ENCODE measurements at places on chromosomes 4 and X. TPM values are rescaled to one million over a fixed set of nuclear protein-coding genes. Genes with fewer than 3 reads are reported as not detected.

DNA sequence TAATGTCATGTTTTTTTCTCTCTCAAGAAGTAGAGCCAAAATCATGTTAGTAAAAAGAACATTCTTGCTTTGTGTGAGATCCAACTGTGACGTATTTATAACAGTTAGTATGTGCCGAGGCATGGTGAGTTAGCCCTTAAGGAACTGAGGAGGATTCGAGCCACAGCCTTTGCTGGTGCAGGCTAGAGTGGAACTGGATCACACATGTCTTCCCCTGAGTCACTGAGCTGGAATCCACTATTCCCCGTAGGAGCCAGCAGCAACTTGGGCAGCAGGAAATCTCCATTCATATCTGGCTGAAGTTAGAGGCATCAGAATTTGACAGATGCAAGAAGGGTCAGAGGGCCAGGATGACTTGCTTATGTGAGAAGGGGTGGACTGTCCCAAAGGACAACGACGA is 144.6 kb upstream of the KIT start:
- no peaks in the 10 kb centered on the region for H3K4me1 ChIP-seq
- no peak for DNase-seq
- H3K27ac ChIP-seq, result no peak overlapping the region
- peaks cover 1% of the 10 kb centered on the region for H3K27me3 ChIP-seq
- H3K4me3 ChIP-seq, result no peak overlapping the region

DNA sequence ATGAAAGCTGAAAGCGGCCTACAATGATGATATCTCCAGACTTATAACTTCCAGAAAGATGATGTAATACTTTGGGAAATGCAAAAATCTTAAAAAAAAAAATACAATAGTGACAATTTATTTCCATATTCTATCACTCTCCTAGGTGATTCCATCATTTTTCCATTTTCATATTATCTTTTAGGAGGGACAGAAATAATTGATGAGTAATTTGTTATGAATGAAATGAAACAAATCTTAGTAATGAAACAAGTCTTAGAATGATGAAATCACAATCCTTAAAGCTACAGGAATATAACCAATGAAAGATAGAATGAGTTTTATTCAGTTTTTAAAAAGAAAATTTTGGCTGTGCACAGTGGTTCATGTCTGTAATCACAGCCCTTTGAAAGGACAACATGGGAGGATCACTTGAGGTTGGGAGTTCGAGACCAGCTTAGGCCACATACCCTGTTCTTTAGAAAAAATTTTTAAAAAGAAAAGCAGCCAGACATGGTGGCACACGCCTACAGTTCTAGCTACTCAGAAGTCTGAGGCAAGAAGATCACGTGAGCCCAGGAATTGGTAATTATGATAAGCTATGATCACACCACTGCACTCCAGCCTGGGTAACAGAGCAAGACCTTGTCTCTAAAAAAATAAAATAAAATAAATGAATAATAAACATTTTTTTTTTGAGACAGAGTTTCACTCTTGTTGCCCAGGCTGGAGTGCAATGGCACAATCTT is 21.7 kb downstream of the CLOCK start:
- H3K4me1 ChIP-seq, result no peaks in the 10 kb centered on the region
- peaks cover 11% of the 10 kb centered on the region for H3K36me3 ChIP-seq
- peaks cover 1% of the 10 kb centered on the region for H3K27me3 ChIP-seq
- no peak for DNase-seq
- no peak overlapping the region for H3K27ac ChIP-seq
- no peak overlapping the region for H3K4me3 ChIP-seq

The NR3C2 gene
- 0.29 TPM for total RNA-seq

- peaks cover 13% of the 10 kb centered on the region for H3K4me1 ChIP-seq
- no peak for DNase-seq
Observed at GRCh38 chr4:154616731-154617130, 4.3 kb upstream of the FGG start.

The CDKL2 gene
- 0.16 TPM for total RNA-seq

DNA sequence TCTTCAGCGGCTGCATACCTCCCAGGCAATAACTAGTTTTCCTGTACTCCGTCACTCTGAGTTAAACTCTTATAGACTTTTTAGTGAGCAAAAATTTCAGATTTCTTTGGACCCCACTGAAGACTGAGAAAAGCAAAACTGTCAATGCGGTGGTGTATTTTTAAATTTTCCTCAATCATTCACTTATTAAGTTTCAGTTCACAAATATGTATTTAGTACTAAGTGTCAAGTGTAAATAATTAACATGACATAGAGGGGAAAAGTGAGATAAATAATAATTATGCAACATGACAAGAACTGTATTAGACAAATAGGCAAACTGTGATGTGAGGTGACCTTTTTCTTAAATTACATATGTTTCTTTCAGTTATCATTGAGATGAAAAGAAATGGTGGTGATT is 124.4 kb downstream of the NAF1 start:
- no peaks in the 10 kb centered on the region for H3K4me1 ChIP-seq
- DNase-seq, result no peak
- H3K36me3 ChIP-seq, result no peaks in the 10 kb centered on the region
- H3K4me3 ChIP-seq, result no peak overlapping the region
- H3K27ac ChIP-seq, result no peak overlapping the region

GRCh38 chr4:102629673-102630072 is 128.5 kb downstream of the NFKB1 start:
- no peak overlapping the region for H3K27ac ChIP-seq
- H3K4me3 ChIP-seq, result no peak overlapping the region
- no peak for DNase-seq
- H3K36me3 ChIP-seq, result peaks cover 8% of the 10 kb centered on the region
- peaks cover 54% of the 10 kb centered on the region for H3K4me1 ChIP-seq

The SSX1 gene
- not detected for total RNA-seq

The TSPAN7 gene
- total RNA-seq, result not detected

The ADH1C gene
- total RNA-seq, result not detected

GRCh38 chr4:173448608-173449379 is 49.9 kb upstream of the SCRG1 start:
- H3K27me3 ChIP-seq, result no peaks in the 10 kb centered on the region
- H3K4me3 ChIP-seq, result no peak overlapping the region
- no peak for DNase-seq
- H3K27ac ChIP-seq, result no peak overlapping the region
- H3K36me3 ChIP-seq, result no peaks in the 10 kb centered on the region

- peaks cover 2% of the 10 kb centered on the region for H3K27me3 ChIP-seq
- DNase-seq, result no peak
- H3K4me1 ChIP-seq, result no peaks in the 10 kb centered on the region
- H3K27ac ChIP-seq, result no peak overlapping the region
Observed at GRCh38 chr4:83996254-83996653, 460.3 kb downstream of the GPAT3 start.

DNA sequence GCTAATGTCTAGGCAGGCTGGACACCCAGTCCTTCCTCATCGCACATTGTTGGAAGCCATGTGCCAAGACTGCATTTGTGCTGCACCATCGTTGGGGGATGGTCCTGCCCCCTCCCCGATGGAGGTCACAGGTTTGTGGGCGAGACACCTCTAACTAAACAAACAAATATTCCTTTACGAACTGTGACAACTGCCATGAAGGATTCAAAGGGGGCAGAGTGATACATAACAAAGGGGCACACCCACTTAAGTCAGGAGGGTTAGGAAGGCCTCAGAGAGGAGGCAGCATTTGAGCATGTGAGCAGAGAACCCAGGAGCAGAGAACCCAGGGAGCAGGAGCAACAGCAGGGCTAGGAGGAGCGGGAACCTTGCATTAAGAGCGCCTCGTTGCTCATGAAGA is 37.1 kb downstream of the TRIM2 start:
- H3K4me1 ChIP-seq, result no peaks in the 10 kb centered on the region
- peaks cover 8% of the 10 kb centered on the region for H3K27me3 ChIP-seq
- H3K27ac ChIP-seq, result no peak overlapping the region
- no peaks in the 10 kb centered on the region for H3K36me3 ChIP-seq
- H3K4me3 ChIP-seq, result no peak overlapping the region

- no peak for DNase-seq
- H3K4me3 ChIP-seq, result no peak overlapping the region
- H3K27ac ChIP-seq, result no peak overlapping the region
- H3K4me1 ChIP-seq, result no peaks in the 10 kb centered on the region
- H3K36me3 ChIP-seq, result no peaks in the 10 kb centered on the region
Observed at GRCh38 chr4:53928825-53929224, 135.6 kb downstream of the CHIC2 start.

The CD40LG gene
- total RNA-seq, result 261 TPM

The SLC9A7 gene
- 36.9 TPM for total RNA-seq

GRCh38 chrX:18099745-18100144 is 120.9 kb downstream of the BEND2 start:
- H3K4me3 ChIP-seq, result no peak overlapping the region
- no peaks in the 10 kb centered on the region for H3K36me3 ChIP-seq
- no peak for DNase-seq
- no peaks in the 10 kb centered on the region for H3K4me1 ChIP-seq

- no peak overlapping the region for H3K27ac ChIP-seq
- H3K4me1 ChIP-seq, result no peaks in the 10 kb centered on the region
- no peaks in the 10 kb centered on the region for H3K36me3 ChIP-seq
- H3K4me3 ChIP-seq, result no peak overlapping the region
- DNase-seq, result no peak
Observed at GRCh38 chrX:7269589-7269988, 121.6 kb upstream of the PUDP start.

DNA sequence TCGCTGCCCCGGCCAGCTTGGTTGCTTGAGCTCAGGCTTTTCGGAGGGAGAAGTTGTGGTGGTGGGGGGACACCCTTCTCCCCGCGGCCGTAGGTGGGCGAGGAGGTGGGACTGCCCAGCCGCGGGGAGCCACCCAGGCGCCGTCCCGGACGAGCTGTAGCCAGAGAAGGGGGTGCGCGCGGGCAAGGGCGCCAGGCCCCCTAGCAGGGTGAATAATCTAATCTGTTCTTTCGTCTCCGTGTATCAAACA is 3.1 kb downstream of the MID1IP1 start:
- H3K27me3 ChIP-seq, result no peaks in the 10 kb centered on the region
- no peak for DNase-seq
- peaks cover 15% of the 10 kb centered on the region for H3K4me1 ChIP-seq
- H3K27ac ChIP-seq, result peak overlapping the region; percentile 91
- H3K4me3 ChIP-seq, result peak overlapping the region; percentile 89

The SRPX2 gene
- not detected for total RNA-seq

GRCh38 chrX:150934453-150934852 is 36.0 kb upstream of the CD99L2 start:
- peaks cover 3% of the 10 kb centered on the region for H3K27me3 ChIP-seq
- H3K4me1 ChIP-seq, result no peaks in the 10 kb centered on the region
- no peak overlapping the region for H3K4me3 ChIP-seq
- no peak overlapping the region for H3K27ac ChIP-seq
- no peaks in the 10 kb centered on the region for H3K36me3 ChIP-seq
- no peak for DNase-seq

DNA sequence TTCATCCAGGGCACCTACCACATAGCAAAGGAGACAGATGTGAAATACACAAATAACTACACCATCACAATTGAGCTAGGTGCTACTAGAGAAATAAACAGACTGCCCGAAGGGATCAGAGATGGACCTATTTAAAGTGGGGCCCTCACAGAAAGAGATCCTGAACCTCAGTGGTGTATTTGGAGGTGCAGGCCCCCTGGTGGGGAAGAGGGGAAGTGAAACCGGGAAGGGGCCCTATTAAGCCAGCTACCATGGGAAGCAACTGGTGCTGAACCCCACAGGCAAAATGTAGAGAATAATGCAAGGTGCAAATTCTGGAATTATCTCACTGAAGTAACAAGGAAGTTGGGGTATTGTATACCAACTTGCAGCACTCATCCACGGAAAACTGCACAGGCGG is 78.6 kb upstream of the FAM9A start:
- no peak overlapping the region for H3K27ac ChIP-seq
- no peaks in the 10 kb centered on the region for H3K36me3 ChIP-seq
- H3K4me1 ChIP-seq, result no peaks in the 10 kb centered on the region
- H3K27me3 ChIP-seq, result peaks cover 5% of the 10 kb centered on the region
- peak; percentile 0 for DNase-seq
- no peak overlapping the region for H3K4me3 ChIP-seq

The BTK gene
- total RNA-seq, result not detected

The CCDC149 gene
- not detected for total RNA-seq

The TCEAL6 gene
- total RNA-seq, result not detected

DNA sequence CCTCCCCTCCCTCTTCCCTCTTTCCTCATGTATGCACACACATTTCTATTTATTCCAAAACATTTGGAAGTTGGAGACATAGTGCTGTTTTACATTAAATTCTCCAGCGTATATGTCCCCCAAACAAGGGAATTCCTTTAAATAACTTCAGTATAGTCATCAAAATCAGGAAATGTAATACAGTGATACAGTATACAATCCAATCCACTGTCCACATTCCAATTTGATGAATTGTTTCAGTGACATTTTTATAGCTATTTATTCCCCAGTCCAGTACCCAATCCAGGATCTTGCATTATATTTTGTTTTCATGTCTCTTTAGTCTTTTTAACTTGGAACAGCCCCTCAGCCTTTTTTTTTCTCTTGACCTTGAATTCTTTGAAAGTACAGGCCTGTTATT is 233.0 kb downstream of the DKK2 start:
- H3K27ac ChIP-seq, result no peak overlapping the region
- no peaks in the 10 kb centered on the region for H3K36me3 ChIP-seq
- no peak for DNase-seq
- no peak overlapping the region for H3K4me3 ChIP-seq
- H3K4me1 ChIP-seq, result no peaks in the 10 kb centered on the region

DNA sequence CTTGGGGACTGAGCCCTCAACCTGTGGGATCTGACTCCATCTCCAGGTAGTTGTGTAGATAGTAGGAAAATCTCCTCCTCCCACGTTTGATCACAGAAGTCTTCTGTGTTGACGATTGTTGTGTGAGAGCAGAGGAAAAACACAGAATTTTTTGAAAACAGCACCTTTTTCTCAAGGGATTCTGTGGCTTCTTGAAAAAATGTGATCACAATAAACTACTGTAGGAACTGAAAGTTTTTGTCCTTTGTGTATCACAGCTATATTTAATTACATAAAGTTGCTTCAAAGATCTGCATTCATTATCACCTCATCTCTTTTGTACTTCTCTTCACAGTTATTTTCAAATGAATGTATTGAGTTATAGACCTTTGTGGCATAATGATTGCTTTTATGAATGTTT is 85.1 kb downstream of the AFF1 start:
- DNase-seq, result no peak
- H3K27ac ChIP-seq, result peak overlapping the region; percentile 27
- peaks cover 64% of the 10 kb centered on the region for H3K4me1 ChIP-seq
- no peak overlapping the region for H3K4me3 ChIP-seq
- H3K36me3 ChIP-seq, result peaks cover 7% of the 10 kb centered on the region

The NPY1R gene
- not detected for total RNA-seq
